ENCODE measurements at places on chromosomes 5 and 9.

DNA sequence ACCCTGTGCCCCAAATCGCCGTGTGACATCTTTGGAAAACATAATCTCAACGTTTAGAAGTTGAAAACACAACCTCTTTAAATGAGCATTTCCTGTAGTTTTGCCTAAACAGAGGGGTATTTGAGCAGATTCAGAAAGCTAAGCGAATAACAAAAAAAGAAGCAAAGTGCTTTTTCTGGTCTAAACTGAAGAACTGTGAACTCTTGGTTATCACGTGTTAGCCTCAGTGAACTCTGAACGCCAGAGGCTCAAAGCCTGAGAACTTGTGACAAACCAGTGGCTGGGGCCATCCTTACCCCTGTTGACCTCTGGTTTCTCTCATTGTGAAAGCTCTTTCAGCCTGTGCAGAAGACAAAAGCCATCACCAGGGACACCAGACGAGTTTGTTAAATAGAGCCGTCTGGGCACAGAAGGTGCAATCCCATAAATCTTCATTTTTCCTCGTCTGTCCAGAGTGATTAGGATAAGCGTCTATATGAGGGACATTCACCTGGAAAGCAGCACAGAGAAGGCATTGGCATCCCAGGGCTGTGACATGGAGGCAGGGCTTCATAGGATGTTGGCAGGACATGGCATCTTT lies 61.4 kb upstream of the ICE1 start:
- no peak for DNase-seq

- DNase-seq = no peak
Observed at GRCh38 chr9:89080193-89080592, 88.9 kb downstream of the S1PR3 start.

GRCh38 chr5:62948301-62948700 lies 369.7 kb downstream of the LRRC70 start:
- DNase-seq = no peak

DNA sequence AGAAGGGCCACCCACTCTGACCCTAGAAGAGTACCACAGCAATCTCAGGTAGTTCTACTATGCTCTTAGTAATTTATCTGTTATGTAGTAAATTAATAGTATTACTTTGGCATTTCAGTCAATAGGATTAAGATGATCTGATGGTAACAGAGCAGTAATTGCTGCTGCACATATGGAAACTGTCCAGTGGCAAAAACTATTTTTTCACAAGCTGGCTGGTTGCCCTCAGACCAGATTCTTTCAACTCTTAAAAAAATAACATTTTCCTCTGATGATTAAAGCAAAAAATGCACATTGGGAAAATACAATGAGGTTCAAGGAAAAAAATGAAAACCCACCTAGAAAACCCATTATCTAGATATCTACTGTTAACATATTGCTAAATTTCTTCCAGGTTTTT lies 19.7 kb downstream of the GLRA1 start:
- DNase-seq = no peak

DNA sequence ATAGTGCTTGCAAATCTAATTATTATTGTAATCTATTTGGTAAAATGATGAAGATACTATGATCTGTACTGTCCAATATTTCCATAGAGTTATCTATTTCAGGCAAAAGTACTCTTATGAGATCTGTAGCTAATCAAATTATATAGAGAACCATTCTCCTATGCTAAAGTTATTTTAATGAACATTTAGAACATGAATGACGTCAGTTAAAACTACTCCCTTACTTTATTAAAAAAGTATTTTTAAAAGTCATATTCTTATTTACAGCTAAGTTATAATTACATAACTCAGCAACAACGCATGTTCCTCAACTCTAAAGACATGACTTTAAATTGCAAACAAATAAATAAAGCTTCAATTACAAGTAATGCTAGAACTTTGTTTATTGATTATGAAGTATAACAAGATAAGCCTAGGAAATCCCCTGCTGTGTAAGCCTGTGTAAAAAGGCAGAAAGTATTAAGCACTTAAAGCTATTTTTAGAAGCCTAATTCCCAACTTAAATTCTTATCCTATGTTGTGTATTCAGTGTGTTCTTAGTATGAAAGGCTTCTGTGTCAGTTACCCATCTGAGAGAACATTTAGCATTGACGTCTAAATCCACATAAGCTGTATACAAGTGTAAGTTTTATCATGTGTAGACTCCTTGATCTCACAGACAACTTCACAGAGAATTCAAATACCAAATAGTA lies 285.7 kb downstream of the HCN1 start:
- DNase-seq = no peak

- no peak for DNase-seq
Observed at GRCh38 chr5:38968665-38969064, 105.5 kb downstream of the RICTOR start.

GRCh38 chr9:130445268-130445983 lies 665 bp downstream of the ASS1 start:
- no peak for DNase-seq

GRCh38 chr5:24823625-24824024 lies 178.8 kb upstream of the CDH10 start:
- DNase-seq = no peak

DNA sequence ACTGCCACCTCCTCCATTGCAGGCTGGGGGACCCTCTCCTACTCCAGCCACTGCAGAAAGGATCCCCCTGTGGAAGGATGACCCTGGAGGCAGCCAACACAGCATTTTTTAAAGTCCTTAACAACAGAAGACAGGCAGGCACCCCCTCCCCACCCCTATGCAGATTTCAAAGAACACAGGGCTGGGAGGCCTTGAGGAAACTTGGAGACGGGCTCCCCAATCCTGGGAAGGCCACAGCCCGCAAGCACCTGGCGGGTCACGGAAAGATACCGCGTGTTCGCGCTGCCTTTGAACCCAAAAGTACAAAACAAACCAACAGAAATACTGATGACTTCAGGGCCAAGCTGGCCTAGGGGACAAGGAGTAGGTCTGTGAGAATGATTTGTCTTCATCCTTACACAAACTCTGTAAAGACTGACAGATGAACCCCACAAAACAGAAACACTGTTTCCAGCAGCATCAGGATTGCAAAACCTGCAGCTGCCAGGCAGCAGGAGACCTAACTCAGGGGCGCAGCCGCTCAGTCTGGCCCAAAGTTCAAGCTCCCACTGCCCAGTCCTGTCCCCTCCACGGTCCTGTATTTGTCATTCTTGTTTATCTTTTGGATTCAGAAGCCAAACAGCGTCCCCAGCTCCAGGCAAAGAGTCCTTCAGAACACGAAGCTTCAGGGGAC lies 13.8 kb downstream of the VAV2 start:
- no peak for DNase-seq

- no peak for DNase-seq
Observed at GRCh38 chr9:81477669-81478068, 211.7 kb downstream of the TLE1 start.

DNA sequence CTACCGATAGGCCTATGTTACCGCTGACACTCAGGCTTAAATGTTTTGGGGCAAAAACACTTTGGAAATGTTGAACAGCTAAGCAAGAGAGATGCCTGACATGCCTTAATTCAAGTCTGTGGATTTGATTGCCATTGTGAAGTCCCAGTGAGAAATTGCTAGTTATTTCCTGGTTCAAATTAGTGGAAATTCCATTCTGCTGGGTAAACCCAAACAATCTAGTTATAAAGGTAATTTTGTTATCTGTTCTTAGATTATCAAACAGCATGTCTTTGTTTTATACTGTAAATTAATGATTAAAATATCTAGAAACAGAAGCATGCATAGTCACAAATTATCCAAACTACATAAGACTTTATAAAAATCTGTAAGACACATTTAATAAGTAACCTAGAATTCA lies 96.6 kb downstream of the PJA2 start:
- no peak for DNase-seq

DNA sequence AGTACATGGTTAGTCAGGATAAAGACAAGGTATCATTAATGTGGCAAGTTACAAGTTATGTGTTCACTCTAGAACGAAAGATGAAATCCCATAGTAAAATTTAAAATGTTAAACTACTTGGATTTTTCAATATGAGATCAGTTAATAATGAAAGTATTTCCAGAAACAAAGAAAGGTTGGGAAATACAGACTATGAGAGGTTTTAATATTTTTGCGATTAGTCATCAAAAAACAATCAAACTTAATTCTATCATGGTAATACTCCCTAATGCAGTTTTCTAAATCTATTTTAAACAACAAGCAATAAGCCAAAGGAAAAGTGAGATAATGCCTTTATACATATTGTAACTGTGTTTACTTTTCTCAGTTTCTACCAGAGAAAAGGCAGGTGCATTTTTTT lies 10.6 kb downstream of the CDH12 start:
- no peak for DNase-seq

GRCh38 chr9:81687521-81688261 lies 1.7 kb downstream of the TLE1 start:
- no peak for DNase-seq

DNA sequence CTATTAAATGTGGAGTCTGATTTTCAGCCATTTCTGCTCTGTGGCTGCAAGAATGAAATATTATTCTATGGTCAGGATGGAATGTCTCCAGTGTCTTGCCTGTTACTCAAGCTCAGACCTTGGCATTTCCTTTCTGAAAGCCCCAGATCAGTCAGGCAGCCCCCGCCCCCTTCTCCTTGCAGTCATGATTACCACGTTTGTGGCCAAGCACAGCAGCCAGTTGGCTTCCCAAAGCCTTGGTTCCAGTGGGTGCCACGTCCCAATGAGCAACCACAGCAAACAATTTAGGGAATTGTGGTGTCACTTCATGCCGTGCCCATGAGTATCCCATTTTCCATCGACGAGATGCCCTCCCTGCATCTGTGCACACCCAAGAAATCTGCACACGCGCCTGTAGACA lies 9.7 kb upstream of the OBP2A start:
- no peak for DNase-seq

DNA sequence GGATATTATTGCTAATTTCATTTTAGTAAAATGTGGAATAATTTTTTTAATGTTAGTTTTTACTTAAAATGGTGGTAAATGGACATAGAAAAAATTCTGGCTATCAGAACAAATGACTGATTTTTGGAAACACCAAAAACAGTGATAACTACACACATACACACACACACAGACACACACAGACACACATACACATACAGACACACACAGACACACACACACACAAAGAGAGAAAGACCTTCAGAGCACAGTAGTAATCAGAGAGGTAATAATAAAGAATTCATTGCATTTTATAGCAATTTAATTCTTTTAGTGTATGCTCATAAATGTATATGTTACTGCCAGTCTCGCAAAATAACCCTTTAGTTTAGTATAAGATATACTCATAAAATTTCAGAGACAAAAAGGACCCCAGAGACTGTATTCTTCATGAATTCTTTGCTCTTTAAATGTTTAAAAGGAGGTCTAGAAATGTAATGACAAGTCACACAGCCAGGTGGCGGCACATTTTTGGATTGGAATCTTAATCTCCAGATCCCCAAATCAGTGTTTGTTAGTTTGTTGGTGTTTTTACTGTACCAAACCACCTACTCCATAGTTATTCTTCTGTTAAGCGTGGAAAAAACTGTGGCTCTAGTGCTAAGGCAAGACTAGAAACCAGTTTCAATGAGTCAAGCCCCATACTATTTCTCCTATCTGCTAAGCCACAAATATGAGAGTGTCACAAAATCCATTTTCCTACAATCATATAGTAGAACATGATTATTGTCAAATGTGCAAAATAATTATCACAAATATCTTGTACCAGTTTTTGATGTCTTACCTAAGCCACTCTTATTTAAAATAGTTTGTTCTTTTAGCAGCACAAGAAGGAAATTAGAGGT lies 109.9 kb downstream of the EDIL3 start:
- DNase-seq = no peak

Measured in activated T-cell treated with anti-CD3 and anti-CD28 coated beads for 1 hour (primary cell).